Activated CD8-positive, alpha-beta memory T cell treated with anti-CD3 and anti-CD28 coated beads for 24 hours (primary cell): ENCODE measurements at places on chromosomes 6 and 20.

DNA sequence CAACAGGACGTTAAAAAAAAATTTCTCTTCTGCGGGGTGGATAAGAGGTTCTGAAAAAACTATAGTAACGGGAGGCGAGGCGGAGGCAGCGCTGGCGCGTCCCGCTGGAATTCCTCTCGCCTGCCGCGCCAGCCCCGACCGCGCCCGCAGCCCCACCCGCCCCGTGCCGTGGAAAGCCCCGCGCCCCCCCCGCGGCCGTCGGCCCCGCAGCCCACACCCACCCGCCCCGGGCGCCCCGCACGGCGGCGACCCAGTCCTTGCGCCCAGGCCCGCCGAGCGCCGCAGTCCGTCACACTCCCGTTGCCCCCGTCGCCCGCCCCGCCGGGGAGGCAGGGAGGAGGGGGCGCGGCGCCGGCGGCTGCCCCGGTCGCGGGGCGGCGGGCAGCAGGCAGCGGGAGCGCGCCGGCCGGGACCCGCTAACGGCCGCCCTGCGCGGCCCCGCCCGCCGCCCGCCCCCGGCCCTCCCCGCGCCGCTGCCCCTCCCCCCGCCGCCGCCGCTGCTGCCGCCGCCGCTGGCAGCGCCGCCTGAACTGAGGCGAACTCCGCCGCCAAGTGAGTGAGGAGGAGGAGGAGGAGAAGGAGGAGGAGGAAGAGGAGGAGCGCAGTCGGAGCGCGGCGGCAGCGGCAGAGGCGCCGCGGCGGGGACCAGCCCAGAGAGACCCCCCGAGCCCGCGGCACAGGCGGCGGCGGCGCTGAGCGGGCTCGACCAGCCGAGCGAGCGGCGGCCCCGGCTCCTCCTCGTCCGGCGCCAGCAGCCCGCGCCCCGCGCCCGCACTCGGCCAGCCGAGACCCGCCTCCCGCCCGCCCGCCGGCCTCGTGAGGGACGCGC lies at the start of gene QKI:
Gene QKI (plus strand): TSS at position 602 of the 829 bp plus-strand sequence. CDS start 476 bp downstream, outside the sequence.
- peak; percentile 88 for DNase-seq

DNA sequence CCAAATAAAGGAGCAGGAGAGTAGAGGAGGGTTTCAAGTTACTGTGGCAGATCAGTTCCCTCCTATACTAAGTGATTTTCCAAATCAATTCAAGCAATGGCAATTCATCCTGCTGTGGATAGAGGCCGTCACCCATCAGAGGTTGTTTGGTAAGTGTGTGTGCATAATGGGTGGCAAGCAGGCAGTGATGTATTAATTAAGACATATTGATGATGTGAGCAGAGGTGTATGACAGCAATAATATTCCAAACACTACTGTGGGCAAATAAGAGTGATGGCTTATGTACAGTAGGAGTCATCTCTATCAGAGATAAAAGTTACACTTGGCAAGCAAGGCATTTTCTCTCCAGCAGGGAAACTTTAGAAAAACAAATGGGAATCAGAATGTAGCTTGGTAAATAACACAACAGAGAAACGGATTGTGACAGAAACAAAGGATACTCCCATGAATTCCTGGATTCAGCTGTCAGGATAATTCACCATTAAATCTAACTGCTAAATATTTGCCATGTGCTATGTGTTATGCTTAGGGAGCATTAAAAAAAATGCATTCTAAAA lies 196.3 kb downstream of the KHDC1L start:
- no peak for DNase-seq

DNA sequence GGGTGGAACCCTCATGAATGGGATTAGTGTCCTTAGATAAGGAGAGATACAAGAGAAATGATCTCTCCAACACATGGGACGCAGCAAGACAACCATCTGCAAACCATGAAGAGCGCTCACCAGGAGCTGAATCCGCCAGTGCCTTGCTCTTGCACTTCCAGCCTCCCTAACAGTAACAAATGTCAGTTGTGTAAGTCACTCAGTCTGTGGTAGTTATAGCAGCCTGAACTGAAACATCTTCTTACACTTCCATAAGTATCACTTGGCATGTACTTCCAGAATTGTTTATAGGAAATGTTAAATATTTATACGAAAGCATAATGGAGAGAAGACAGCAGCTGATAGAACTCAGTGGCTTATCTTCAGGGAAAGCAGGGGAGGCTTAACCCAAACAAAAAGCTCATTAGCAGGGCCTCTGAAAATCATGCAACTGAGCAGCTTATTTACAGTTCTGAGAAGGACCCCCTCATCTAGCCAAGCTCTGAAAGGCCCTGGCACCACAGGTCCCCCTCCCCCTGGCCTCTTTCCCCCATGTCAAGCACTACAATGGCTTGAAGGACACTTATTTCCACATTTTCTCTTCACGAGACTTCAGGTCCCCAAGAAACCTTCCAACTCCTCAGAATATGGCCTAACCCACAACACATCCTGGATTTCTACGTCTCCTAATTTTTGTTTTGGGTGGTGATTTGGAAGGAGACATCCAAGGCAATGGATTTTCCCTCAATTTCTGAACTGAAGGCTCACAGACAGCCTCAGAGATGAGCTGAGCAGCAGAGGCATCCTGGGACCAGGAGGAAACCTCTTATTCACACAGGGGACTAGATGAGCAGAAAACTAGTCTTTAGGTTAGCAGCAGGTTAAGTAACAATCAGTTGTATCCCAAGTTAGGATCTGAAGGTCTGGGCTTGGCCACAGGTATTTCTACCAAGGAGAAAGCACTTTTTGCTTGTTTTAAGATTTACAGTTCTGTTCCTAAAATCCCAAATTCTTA lies 49.1 kb downstream of the GCLC start:
- DNase-seq, result no peak

DNA sequence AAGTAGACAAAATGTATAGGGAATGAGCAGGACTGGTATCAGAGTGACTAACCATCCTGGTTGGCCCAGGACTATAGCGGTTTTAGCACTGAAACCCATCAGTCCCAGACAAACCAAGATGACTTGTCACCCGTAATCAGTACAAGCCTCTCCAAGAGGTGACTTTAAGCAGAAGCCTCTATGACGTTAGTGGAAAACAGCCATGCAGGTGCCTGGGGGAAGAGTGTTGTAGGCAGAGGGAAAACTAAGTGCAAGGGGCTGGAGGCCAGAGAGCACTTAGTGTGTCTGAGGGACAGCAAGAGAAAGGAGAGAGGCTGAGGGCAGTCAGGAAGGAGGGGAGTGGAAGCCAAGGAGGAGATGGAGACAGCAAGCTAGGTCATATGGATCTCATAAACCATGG lies 2.1 kb downstream of the SGK2 start:
- DNase-seq, result no peak

GRCh38 chr6:5174244-5174643 lies 86.5 kb downstream of the LYRM4 start:
- DNase-seq, result peak; percentile 65
